ENCODE measurements at places on chromosomes 6 and 20. TPM values are rescaled to one million over a fixed set of nuclear protein-coding genes. Genes with fewer than 3 reads are reported as not detected.

GRCh38 chr6:138107078-138107751 lies at the start of gene PERP:
TSS of gene PERP (minus strand) at chr6:138107419. CDS start at chr6:138107340, 79 bp downstream.
- DNase-seq = peak; percentile 60

Gene RAB44
- total RNA-seq = 0.11 TPM

- no peak for DNase-seq
Measured at GRCh38 chr6:30102414-30102969, 10.4 kb downstream of the TRIM31 start.

DNA sequence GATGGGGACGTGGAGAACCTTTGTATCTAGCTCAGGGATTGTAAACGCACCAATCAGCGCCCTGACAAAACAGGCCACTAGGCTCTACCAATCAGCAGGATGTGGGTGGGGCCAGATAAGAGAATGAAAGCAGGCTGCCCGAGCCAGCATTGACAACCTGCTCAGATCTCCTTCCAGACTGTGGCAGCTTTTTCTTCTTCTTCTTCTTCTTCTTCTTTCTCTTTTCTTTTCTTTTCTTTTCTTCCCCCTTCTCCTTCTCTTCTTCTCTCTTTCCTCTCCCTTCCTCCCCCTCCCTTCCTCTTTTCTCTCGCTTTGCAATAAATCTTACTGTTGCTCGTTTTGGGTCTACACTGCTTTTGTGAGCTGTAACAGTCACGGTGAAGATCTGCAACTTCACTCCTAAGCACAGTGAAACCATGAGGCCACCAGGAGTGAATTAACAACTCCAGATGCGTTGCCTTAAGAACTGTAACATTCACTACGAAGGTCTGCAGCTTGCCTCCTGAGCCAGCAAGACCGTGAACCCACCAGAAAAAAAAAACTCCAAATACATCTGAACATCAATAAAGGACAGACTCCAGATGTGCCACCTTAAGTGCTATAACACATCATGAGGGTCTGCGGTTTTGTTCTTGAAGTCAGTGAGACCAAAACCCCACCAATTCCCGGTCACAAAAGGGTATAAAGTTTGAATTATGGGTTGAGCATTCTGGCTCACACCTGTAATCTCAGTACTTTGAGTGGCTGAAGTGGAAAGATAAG lies 19.6 kb upstream of the SERPINB1 start:
- DNase-seq = no peak

Data from WTC11 (cell line).